ENCODE measurements at places on chromosomes 16 and 17. TPM values are rescaled to one million over a fixed set of nuclear protein-coding genes. Genes with fewer than 3 reads are reported as not detected.

C1QTNF1 gene
- total RNA-seq = 31.4 TPM

SLFN13 gene
- 32.1 TPM for total RNA-seq

RASL10B gene
- total RNA-seq = 0.52 TPM

CMTM1 gene
- 10.0 TPM for total RNA-seq

HOXB1 gene
- total RNA-seq = not detected

IKZF3 gene
- total RNA-seq = 3.3 TPM

TEX19 gene
- total RNA-seq = not detected

SP6 gene
- total RNA-seq = 1.5 TPM

OMG gene
- total RNA-seq = 5.0 TPM

SUPT4H1 gene
- 69.0 TPM for total RNA-seq

PYCARD gene
- total RNA-seq = 46.4 TPM

GPR142 gene
- total RNA-seq = not detected

ABHD15 gene
- total RNA-seq = 10.9 TPM

KRTAP9-4 gene
- not detected for total RNA-seq

INCA1 gene
- total RNA-seq = 2.4 TPM

SPIRE2 gene
- 12.3 TPM for total RNA-seq

CCL11 gene
- 0.32 TPM for total RNA-seq

OSGIN1 gene
- 9.4 TPM for total RNA-seq

SEBOX gene
- not detected for total RNA-seq

CCDC154 gene
- 2.7 TPM for total RNA-seq

GRB2 gene
- total RNA-seq = 214 TPM

ZNF267 gene
- 30.8 TPM for total RNA-seq

TBC1D26 gene
- total RNA-seq = not detected

SLC5A10 gene
- not detected for total RNA-seq

CIBAR2 gene
- total RNA-seq = 9.6 TPM

BICDL2 gene
- total RNA-seq = 18.1 TPM

SLC6A4 gene
- 52.3 TPM for total RNA-seq

KRT31 gene
- total RNA-seq = not detected

C17orf67 gene
- total RNA-seq = 3.1 TPM

TBX21 gene
- 2.8 TPM for total RNA-seq

CHD9NB gene
- total RNA-seq = 10.7 TPM

NPIPA5 gene
- 17.7 TPM for total RNA-seq

CNGB1 gene
- not detected for total RNA-seq

HOXB4 gene
- 4.5 TPM for total RNA-seq

CD7 gene
- total RNA-seq = 3.7 TPM

GLP2R gene
- 2.5 TPM for total RNA-seq

SLC25A10 gene
- 11.1 TPM for total RNA-seq

AANAT gene
- not detected for total RNA-seq

LRRC37A2 gene
- total RNA-seq = 6.9 TPM

NPIPA3 gene
- total RNA-seq = 2.9 TPM

KRTAP9-2 gene
- total RNA-seq = not detected

PTX4 gene
- total RNA-seq = not detected
